ENCODE measurements at places on chromosomes 7 and 10. TPM values are rescaled to one million over a fixed set of nuclear protein-coding genes. Genes with fewer than 3 reads are reported as not detected.

GRCh38 chr10:124307591-124307990 lies 111.1 kb downstream of the OAT start:
- no peaks in the 10 kb centered on the region for H3K36me3 ChIP-seq
- no peaks in the 10 kb centered on the region for H3K4me1 ChIP-seq
- H3K27ac ChIP-seq, result no peak overlapping the region
- peaks cover 8% of the 10 kb centered on the region for H3K27me3 ChIP-seq
- no peak overlapping the region for H3K4me3 ChIP-seq

- H3K4me3 ChIP-seq, result peak within 1 kb of the TSS; percentile 79
- H3K27ac ChIP-seq, result peak within 1 kb of the TSS; percentile 95
- no peaks in the 10 kb centered on the region for H3K27me3 ChIP-seq
- peaks cover 3% of the 10 kb centered on the region for H3K36me3 ChIP-seq
- peaks cover 31% of the 10 kb centered on the region for H3K4me1 ChIP-seq
- peak; percentile 76 for DNase-seq
Measured at GRCh38 chr10:100969187-100970075, at the start of gene SEMA4G. SEMA4G (plus strand) TSS chr10:100969504; CDS start chr10:100972913, 3,409 bp downstream.

DNA sequence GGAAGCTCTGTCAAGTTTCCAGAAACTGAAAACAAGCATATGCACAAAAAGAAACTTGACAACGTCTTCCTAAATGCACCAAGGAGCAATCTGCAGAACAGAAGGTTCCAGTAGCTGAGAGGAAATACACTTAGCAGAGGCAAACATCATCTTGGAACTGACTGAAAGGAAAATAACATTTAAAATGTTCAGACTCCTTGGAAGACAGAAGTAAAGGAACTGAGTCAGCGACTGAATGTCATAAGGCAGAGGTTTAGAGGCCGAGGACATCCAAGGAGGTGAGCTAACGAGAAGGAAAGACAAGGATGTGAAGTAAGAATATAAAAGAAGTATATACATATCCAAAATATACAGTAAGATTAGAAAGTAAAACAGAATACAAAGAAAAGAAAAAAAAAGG lies 24.1 kb downstream of the SEMA3D start:
- H3K27ac ChIP-seq, result no peak overlapping the region
- no peak overlapping the region for H3K4me3 ChIP-seq
- DNase-seq, result no peak
- H3K4me1 ChIP-seq, result peaks cover 6% of the 10 kb centered on the region
- H3K27me3 ChIP-seq, result no peaks in the 10 kb centered on the region
- peaks cover 19% of the 10 kb centered on the region for H3K36me3 ChIP-seq

GRCh38 chr7:17556247-17556956 lies 257.9 kb downstream of the AHR start:
- H3K27me3 ChIP-seq, result no peaks in the 10 kb centered on the region
- no peaks in the 10 kb centered on the region for H3K36me3 ChIP-seq
- DNase-seq, result no peak
- no peak overlapping the region for H3K4me3 ChIP-seq
- H3K27ac ChIP-seq, result no peak overlapping the region

GRCh38 chr10:78913219-78914059 lies 155.3 kb upstream of the ZMIZ1 start:
- no peak for DNase-seq
- no peak overlapping the region for H3K4me3 ChIP-seq
- peaks cover 29% of the 10 kb centered on the region for H3K27me3 ChIP-seq
- no peak overlapping the region for H3K27ac ChIP-seq
- H3K4me1 ChIP-seq, result peaks cover 20% of the 10 kb centered on the region

DNA sequence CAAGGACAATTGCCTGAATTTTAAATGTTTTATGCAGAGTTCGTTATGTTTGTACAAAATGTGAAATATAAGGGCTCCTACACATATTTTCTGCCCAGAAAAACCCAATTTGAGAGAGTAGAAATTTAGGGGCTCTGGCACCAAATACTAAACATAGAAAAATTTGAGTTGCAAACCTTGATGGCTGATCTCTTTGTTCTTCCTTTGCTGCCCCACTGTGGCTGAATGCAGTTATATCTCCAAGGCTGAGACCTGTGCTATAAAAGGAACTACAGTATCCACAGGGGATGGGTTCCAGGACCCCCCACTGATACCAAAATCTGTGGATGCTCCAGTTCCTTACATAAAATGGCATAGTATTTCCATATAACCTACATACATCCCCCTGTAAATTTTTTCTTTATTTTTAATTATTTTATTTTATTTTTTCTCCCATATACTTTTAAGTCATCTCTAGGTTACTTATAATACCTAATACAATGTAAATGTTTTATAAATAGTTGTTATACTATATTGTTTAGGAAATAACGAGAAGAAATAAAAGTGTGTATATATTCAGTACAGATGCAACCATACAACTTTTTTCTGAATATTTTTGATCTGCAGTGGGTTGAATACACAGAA lies 22.5 kb downstream of the CFAP43 start:
- H3K27ac ChIP-seq, result no peak overlapping the region
- DNase-seq, result peak; percentile 14
- peaks cover 2% of the 10 kb centered on the region for H3K36me3 ChIP-seq
- H3K27me3 ChIP-seq, result no peaks in the 10 kb centered on the region
- no peak overlapping the region for H3K4me3 ChIP-seq
- peaks cover 3% of the 10 kb centered on the region for H3K4me1 ChIP-seq

DNA sequence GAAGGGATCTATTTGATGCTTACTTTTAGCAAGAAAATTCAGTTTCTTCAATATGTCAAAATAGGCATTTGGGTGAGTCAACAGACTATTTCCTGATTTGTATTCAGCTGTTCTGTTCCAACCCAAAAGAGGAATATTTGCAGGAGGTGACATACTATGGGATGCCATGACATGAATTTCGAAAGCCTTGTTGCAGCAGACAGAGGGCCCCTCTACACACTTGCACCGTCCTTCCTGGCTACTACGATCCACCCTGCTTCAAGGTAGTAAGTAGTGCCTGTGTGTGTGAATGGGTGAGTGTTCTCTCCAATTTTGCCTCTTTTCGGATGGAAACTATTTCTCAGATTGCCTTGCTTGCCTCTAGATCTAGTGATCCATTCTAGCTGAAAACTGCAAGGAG lies 413.0 kb upstream of the ADARB2 start:
- H3K27me3 ChIP-seq, result no peaks in the 10 kb centered on the region
- no peak overlapping the region for H3K27ac ChIP-seq
- no peak for DNase-seq
- H3K4me1 ChIP-seq, result peaks cover 14% of the 10 kb centered on the region

DNA sequence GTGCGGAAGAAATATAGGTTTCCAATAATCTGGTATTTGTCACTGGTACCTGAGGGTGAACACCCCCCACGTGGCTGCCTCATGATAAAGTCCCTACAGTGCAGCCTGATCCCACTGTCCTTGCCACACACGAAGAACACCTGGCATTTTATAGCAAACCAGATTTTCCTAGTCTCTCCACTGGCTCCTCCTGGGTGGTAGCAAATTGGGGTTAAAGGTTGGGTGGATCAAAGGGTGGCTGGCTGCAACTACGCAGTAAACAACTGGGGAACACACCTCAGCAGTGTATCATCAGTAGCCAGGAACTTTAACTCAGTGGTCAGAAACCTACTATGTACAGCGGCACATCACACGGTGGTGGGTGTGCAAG lies 10.3 kb downstream of the SEPHS1 start:
- H3K27ac ChIP-seq, result no peak overlapping the region
- no peaks in the 10 kb centered on the region for H3K27me3 ChIP-seq
- no peaks in the 10 kb centered on the region for H3K4me1 ChIP-seq
- peaks cover 12% of the 10 kb centered on the region for H3K36me3 ChIP-seq

DNA sequence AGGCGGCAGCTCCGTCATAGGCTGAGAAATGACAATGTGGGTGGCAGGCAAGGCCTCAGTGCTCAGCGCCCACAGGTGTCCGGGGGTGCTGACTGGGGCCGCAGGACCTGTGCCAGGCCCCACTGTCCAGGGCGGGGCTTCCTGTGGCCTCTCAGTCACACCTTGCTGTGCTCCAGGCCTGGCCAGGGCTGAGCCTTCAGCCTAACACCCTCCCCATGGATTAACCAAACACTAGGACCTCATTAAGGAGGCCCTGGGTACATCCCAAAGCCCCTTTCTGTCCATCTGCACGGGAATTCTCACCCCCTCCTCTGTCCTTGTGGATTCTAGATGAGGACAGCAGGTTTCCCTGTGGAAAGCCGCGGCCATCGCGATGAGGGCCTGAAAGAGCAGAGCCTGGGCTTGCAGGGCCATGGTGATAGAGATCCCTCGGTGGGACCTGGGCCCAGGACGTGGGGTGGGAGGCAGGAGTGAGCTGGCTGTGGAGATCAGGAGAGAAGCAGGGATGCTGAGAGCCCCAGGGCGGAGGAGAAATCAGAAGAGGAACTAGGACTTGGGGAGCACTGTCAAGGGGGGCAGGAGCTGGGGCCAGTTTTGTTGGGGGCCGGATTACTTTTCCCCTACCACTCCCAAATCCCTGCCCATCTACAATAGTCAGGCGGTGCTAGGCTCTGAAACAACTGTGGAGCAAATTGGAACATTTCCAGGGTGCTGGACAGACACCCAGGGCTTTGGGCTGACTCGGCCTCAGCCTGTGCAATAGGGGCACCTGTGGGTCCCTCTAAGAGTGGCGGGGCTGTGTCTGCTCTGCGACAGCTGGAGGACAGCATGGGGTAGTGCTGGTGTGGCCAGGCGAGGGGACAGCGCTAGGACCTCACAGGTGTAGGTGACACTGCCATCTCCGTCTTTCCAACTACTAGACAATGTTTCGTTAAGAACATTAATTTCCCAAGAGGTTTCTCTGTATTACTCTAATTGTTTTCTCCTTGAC lies 23.3 kb upstream of the MNX1 start:
- H3K4me1 ChIP-seq, result no peaks in the 10 kb centered on the region
- H3K36me3 ChIP-seq, result peaks cover 1% of the 10 kb centered on the region
- peaks cover 52% of the 10 kb centered on the region for H3K27me3 ChIP-seq
- no peak overlapping the region for H3K27ac ChIP-seq

GRCh38 chr10:75408911-75409885 lies 7.6 kb upstream of the ZNF503 start:
- peaks cover 25% of the 10 kb centered on the region for H3K4me1 ChIP-seq
- peak overlapping the region; percentile 85 for H3K27ac ChIP-seq
- peaks cover 2% of the 10 kb centered on the region for H3K36me3 ChIP-seq
- peak overlapping the region; percentile 88 for H3K4me3 ChIP-seq
- DNase-seq, result peak; percentile 64

DNA sequence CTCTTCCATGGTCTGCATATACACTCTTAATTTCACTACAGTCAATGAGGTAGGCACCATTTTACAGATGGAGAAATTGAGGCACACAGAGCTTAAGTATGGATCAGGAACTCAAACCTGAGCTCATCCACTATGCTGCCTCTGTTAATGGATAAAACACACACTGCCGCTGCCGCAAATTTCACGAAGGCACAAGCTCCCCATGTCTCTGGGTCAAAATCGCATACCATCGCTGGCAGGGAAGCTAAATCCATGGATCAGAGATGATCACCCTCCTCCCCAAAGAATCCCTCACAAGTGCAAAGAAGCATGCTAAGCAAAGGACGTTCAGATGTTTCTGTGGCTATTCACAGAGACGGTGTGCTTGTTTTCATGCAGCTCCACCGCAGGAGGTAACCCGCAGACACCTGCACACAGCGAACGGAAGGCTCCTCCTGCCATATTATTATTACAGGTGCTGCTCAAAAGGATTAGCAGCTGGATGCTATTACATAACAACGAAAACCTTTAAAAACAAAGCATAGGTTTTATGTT lies 109.3 kb downstream of the UBE2H start:
- H3K4me3 ChIP-seq, result no peak overlapping the region
- H3K36me3 ChIP-seq, result peaks cover 7% of the 10 kb centered on the region
- no peak for DNase-seq
- H3K27me3 ChIP-seq, result no peaks in the 10 kb centered on the region

DNA sequence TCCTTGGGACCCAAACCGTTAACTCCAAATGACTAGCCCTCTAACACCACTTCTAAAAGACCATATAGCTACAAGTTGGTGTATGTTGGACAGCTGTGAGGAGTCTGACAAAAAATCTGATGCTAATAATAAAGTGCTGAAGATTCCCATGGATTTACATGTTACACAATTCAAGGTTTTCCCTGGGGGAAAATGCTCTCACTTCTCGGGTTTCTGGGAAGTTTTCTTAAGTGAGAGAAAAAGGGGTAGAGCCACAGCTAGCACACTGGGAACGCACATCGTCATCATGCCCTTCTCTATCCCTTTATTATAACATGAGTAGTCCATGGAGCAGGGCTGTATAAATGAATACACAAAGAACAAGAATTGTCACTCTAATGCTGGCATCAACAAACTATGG lies 162.1 kb downstream of the CHCHD3 start:
- peaks cover 6% of the 10 kb centered on the region for H3K4me1 ChIP-seq
- no peak overlapping the region for H3K4me3 ChIP-seq
- no peaks in the 10 kb centered on the region for H3K27me3 ChIP-seq
- no peak overlapping the region for H3K27ac ChIP-seq

DNA sequence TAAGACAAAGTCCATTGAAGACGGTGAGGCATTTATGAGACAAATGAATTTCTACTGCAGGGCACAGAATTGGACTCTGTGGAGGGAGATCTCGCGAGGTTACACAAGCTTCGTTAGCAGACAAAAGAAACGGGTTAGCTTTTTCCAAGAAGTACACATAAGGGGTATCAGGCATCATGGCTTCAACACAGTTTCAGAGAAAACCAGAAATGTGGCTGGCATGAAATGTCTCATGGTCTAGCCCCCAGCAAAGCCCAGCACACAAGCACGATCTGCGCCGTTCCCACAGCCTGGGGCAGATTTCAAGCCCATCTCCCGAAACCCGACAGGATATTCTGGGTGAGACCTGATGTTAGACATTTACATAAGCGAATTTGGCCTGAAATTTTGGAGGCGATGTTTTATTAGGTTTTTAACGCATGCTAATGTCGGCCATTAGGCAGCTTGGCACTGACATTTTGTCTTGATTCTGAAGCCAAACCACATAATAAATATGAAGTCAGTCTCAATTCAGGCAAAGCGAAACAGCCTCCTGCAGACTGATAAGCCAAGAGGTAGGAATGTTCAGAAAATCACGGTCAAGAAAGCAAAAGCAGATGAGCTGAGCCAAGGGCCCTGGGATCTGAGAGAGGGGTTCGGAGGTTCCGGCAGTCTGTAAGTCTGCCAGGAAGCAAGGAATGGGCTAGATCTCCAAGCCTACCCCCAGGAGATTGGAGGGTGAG lies 240.5 kb downstream of the PRPF18 start:
- H3K36me3 ChIP-seq, result no peaks in the 10 kb centered on the region
- H3K4me3 ChIP-seq, result no peak overlapping the region
- H3K4me1 ChIP-seq, result peaks cover 2% of the 10 kb centered on the region
- no peak overlapping the region for H3K27ac ChIP-seq

Gene CASTOR2
- 67.0 TPM for total RNA-seq

Gene GSTO1
- total RNA-seq, result 127 TPM

Gene PPP1R17
- 0.96 TPM for total RNA-seq

Gene TEX36
- total RNA-seq, result not detected

Gene ABCA13
- 0.07 TPM for total RNA-seq

Gene PRSS37
- not detected for total RNA-seq

Gene ACSM6
- total RNA-seq, result not detected

Gene PRR15
- total RNA-seq, result 13.0 TPM

Gene ACTA2
- 6.0 TPM for total RNA-seq
